ENCODE measurements at places on chromosomes 16 and 17.

DNA sequence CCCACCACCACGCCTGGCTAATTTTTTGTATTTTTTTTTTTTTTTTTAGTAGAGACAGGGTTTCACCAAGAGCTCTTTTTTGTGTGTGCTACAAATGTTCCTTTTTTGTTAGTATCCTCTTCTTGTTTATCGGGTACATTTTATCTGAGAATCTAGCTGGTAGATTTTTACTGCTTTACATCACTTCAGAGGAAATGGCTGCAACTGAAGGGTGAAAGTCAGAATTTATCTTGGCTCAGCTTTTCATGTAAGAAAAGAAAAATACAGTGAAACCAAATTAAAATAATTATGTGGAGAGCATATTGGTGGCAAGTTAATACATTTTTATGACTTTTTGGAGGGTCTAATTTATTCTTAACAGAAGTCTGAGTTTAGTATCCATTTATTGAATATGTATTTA is 26.0 kb downstream of the CBFB start:
- DNase-seq: no peak

DNA sequence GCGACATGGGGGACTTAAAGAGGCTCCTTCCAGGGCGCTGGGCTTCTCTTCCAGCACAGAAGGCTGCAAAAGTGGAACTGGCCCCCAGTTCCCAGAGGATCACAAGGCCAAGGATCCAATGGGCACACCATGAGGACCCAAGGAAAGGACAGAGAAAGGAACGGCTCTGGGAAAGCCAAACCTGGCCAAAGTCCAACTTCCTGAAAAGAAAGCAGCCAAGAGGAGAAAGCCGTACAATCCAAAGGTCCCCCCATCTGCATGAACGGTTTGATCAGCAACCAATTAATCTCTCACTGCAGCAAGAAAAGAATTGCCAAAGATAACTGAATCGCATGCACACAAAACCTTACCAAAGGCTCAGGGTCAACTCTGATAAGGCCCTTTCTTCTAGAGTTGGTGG is 19.8 kb upstream of the ICAM2 start:
- peak; percentile 28 for DNase-seq

GRCh38 chr17:57861790-57862693 is 12.2 kb upstream of the MRPS23 start:
- DNase-seq: peak; percentile 89

GRCh38 chr17:4735876-4736651 is 3.6 kb upstream of the ZMYND15 start:
- DNase-seq: no peak

GRCh38 chr16:9008601-9009260 is 45.0 kb upstream of the USP7 start:
- no peak for DNase-seq

DNA sequence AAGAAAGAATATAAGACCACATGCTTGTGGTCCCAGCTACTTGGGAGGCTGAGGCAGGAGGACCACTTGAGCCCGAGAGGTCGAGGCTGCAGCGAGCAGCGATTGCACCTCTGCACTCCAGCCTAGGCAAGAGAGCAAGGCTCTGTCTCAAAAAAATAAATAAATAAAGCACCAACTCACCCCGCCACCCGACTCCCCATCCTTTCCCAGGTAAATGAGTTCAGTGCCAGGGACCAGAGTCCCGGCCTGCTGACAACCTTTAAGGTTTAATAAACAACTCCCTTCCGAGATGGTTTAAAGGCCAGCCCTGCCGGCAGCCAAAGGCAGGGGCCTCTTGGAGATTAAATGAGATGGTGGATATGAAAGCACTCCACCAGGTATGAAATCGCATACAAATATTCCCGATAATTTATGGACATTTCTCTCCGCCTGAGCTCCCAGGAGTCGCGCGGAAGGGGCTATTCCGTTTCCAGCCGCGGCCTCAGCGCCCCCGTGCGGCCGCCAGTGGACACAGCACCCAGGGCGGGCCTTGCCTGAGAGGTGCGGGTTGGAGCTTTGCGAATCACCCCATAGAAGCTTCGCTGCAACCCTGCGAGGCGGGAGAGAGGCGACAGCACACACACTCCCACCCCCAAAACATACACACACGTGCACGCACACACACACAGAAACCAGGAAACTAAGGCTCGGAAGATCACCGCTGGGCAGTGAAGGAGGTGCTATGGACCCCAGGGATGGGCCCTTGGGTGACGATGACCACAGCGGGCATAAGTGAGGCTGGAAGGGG is 4.0 kb upstream of the RPL38 start:
- DNase-seq: no peak

DNA sequence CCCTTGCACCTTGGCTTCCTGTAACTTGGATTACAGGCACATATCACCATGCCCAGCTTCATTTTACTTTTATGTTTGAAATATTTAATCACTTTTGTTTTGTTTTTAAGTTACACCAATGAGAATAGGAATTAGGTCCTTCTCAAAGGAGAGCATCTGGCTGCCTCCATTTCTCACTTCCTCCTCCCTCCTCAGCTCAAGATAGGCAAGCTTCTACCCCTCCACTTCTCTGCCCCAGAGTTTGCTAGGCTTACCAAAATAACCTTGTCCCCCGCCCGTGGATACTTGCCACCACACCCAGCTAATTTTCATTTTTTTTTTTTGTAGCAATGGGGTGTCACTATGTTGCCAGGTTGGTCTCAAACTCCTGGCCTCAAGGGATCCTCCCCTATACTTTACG is 17.9 kb downstream of the GABARAPL2 start:
- DNase-seq: no peak

- DNase-seq: no peak
Measured at GRCh38 chr17:72005332-72006163, 115.3 kb upstream of the SOX9 start.

DNA sequence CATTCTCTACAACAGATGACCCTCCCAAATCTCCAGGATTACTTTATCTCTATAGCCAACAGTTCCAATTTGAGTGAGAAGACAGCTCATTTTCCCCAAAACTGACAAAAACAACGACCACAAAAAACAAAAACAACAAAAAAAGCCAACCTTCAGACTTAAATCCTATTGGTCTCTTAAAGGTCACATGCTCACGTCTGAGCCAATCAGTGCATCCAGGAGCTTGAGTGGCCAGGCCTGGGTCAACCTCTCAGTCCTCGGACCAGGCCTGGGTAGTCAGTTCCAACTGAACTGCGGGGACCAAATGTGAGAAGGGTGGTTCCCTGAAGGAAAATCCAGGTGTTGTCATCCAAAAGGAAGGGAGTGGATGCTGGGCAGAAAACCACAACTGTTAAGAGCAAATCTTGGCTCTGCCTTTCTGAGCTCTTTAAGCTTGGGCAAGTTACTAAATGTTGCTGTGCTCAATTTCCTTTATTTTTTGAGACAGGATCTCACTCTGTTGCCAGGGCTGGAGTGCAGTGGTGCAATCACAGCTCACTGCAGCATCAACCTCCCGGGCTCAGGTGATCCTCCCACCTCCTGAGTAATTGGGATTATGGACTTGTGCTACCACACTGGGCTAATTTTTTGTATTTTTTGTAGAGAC is 43.0 kb upstream of the MSI2 start:
- DNase-seq: no peak

DNA sequence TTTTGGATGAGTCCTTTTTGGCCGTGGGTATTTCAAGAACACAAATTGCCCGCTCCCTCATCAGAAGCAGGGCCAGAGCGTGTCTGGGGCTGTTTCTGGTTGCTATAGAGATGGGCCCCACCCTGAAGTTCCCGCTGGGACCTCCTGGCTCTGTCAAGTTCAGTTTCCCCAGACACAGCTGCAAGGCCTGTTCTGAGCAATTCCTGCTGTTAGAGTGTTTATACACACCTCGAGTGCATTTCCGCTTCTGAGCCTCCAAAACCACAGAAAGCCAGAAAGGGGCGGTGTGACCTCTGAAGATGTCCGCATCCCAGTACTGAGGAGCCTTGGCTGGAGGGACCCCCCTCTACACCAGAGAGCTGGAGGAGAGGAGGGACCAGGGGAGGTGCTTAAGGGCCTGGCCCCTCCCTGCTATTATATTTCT is 9.3 kb upstream of the WBP2 start:
- DNase-seq: no peak

- no peak for DNase-seq
Measured at GRCh38 chr16:28202147-28202746, 9.5 kb downstream of the XPO6 start.

DNA sequence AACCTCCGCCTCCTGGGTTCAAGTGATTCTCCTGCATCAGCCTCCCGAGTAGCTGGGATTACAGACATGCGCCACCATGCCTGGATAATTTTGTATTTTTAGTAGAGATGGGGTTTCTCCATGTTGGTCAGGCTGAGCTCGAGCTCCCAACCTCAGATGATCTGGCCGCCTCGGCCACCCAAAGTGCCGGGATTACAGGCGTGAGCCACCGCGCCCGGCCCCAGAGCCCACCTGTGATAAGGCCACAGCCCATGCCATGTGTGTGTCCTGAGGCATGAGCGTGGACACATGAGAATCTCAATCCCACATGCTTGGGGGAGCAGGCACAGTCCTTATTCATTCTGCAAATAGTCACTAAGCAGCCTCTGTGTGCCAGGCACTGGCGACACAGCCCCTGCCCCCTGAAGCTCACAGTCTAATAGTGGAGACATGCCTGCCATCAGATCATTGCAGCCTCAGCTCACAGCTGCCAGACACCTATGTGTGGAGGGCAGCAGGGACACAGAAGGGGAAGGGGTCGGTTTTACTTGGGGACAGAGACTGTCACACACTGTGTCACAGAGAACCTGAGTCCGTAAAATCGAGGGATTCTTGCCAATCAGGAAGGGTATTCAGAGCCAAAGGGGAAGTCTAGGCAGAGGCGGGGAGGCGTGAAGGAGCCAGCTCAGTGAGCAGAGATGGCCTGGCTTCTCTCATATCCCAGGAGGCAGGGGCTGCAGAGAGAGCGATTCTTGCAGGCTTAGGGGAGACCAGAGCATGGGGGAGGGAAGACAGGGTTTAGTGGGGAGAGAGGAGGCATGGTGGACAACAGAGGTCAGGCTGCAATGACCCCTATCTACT is 9.4 kb upstream of the ABCC3 start:
- DNase-seq: no peak

DNA sequence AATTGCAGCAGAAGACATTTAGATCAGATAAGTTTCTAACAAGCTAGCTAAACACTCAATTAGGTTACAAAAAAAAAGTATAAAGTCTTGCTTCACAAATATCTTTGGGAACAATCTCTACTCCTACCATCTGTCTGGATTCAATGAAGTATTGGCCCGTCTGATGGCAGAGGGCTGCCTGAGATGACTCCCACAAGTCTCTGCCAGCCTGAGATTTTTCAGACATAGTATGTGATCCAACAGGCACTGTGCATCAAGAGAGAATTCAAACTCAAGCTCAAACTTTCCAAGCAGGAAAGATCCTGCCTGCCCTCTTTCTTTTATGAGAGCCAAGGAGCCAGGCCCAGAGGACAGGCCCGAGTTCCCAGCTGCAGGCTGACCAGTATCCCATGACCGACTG is 22.6 kb downstream of the SLC39A11 start:
- no peak for DNase-seq

GRCh38 chr16:73354434-73354833 is 306.5 kb upstream of the ZFHX3 start:
- no peak for DNase-seq

DNA sequence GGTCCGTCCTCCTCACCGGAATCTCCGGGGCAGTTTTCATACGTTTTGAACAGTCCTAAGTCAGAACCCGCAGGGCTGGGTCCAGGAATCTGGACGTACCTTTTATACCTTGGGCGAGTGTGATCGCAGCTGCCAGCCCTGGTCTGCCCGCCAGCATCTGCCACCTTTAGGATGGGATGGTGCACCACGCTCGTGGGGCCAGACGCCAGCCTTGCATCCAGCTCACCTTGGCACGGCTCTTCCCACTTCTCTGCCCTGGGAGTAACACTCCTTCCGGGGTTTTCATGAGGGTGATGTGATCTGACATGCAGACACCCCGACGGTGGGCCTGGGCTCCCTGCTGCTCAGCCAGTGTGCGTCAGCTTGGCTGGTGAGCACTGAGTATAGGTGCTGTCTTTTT is 66.6 kb upstream of the ZNF469 start:
- DNase-seq: no peak

GRCh38 chr17:74028354-74029116 is 174.9 kb upstream of the RPL38 start:
- DNase-seq: no peak

DNA sequence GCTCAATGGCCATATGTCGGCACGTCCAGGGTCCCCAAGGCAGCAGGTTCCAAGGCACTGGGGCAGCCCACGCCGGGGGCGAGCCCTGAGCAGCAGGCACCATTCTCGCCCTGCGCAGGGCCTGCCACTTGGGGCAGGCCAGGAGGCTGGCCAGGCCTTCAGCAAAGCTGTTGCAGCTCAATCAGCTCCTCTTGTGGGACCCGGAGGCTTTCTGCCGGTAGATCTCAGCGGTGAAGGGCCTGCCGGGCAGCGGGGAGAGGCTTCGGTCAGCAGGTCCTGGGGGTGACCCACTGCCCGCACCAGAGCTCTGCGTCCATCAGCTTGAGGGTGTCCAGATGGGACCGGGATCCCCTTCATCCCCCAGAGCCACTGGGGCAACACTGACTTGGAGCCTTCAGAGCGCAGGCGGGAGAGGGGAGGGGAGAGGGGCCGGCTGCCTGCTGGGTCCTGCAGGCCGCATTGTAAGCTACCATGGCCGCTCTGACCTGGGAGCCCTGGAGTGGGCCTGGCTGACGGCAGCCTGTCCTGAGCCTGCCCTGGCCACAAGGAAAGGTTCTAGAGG is 9.5 kb upstream of the RASD1 start:
- DNase-seq: no peak

DNA sequence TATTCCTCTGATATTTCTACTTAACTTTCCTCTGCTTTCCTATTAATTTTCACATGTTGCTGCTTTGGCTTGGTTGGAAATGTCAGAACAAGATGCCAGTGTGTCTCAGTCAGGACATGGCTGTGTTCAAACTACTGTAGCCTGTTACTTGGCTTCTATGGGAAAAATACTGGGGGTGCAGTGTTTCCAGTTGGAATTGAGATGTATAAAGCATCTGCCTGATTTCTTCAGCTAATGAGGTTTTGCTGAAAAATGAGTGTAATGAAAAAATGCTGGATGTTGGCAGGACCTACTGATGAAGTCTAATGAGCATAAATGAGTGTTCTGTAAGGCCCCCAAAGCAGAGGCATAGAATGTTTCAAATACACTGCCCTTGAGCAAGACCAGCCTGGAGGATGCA is 166.6 kb downstream of the PHKB start:
- DNase-seq: no peak

DNA sequence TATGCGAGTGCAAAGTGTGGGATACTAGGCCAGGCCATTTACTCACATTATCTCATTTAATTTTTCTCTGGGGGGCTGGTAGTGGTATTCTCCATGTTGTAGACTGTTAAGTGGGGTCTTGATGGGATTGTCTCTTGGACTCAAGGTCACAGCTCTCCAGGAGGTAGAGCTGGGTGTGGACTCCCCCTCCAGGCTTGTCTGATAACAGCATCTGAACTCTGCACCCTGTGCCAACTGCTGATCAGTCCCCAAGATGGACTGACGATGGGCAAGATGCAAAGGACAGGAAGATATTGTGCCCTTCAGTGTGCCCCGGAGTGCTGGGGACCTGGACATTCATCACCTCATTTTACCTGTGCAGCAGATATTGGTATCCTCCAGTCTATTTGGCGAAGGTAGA is 147.8 kb downstream of the MSI2 start:
- no peak for DNase-seq

Measured in vagina (tissue), 2 donors.